Large intestine (tissue), 12 donors: ENCODE measurements at places on chromosomes 3 and 15. TPM values are rescaled to one million over a fixed set of nuclear protein-coding genes. Genes with fewer than 3 reads are reported as not detected.

Gene PAQR5
- polyA plus RNA-seq: 3.4 TPM

Gene CCR1
- 3.4 TPM for polyA plus RNA-seq

Gene TRIM42
- polyA plus RNA-seq: not detected

Gene KNG1
- polyA plus RNA-seq: 5.1 TPM

Gene MUC20
- polyA plus RNA-seq: 34.5 TPM

Gene C3orf33
- 12.5 TPM for polyA plus RNA-seq

Gene SNTN
- not detected for polyA plus RNA-seq

Gene CDCP1
- polyA plus RNA-seq: 25.5 TPM

Gene CHL1
- polyA plus RNA-seq: 14.9 TPM

Gene MUC13
- polyA plus RNA-seq: 1,160 TPM

Gene USP19
- polyA plus RNA-seq: 40.4 TPM

Gene HHATL
- polyA plus RNA-seq: 0.18 TPM

Gene TM6SF1
- 1.4 TPM for polyA plus RNA-seq

Gene TEX9
- polyA plus RNA-seq: 8.4 TPM

Gene FHIT
- polyA plus RNA-seq: 35.8 TPM

Gene DGKG
- 4.8 TPM for polyA plus RNA-seq

Gene CEMIP
- 2.5 TPM for polyA plus RNA-seq

Gene ADGRG7
- polyA plus RNA-seq: 56.1 TPM

Gene PP2D1
- 0.39 TPM for polyA plus RNA-seq

Gene SEMA5B
- polyA plus RNA-seq: 5.4 TPM

Gene KBTBD13
- 0.04 TPM for polyA plus RNA-seq

Gene RBMS3
- polyA plus RNA-seq: 10.8 TPM

Gene EXOG
- 10.4 TPM for polyA plus RNA-seq

Gene CCDC39
- polyA plus RNA-seq: not detected

Gene KCNAB1
- polyA plus RNA-seq: 2.5 TPM

Gene EEF1AKMT4
- polyA plus RNA-seq: 5.3 TPM
